Naive B cell (primary cell): ENCODE measurements at places on chromosomes 11 and 22. TPM values are rescaled to one million over a fixed set of nuclear protein-coding genes. Genes with fewer than 3 reads are reported as not detected.

DNA sequence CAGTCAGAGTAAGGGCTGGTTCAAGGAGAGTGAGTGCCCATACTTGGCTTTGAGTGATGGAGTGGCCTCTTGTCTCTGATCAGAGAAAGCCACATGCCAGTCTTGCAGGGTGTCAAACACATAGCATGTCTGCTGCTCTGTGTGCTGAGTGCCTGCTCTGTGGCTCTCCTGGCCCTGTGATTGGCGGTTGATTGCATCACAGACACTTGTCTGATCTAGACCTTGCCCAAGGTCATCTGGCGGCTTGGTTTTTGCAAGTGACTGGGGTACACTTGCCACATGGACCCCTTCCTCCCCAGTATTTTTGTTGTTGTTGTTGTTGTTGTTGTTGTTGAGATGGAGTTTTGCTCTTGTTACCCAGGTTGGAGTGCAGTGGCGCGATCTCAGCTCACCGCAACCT lies 10.3 kb downstream of the OSBP2 start:
- DNase-seq = no peak

DNA sequence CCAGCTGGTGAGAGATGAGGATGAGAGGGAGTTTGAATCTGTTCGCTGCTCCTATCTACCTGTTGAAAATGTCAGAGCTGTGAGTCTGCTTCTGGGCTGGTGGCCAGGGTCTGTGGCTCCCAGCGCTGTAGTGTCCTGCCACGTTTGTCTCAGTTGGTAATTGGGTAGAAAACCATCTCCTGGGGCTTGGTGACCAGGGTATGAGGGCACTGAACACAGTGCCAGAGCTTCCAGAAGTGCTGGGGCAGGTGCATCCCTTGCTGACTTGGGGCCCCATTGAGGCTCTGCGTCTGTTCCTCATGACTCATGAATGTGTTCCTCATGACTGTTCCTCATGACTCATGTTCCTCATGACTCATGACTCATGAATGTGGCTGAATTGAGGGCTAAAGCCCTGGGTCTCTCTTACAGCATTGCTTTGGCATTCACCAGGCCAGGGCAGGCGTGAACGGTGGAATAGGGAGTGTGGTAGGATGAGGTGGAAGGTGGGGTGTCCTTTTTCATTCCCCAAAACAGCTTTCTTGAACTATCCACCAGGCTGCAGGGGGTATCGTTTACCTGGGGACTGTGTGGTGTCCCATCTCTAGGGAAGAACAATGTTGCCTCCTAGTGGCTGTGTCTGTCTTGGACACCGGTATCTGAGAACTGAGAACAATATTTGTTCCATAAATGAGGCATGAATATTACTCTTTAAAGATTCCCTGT lies 139.5 kb downstream of the COMMD9 start:
- no peak for DNase-seq

- no peak for DNase-seq
These were observed 22.1 kb upstream of the SYT7 start for GRCh38 chr11:61602775-61603569.

DNA sequence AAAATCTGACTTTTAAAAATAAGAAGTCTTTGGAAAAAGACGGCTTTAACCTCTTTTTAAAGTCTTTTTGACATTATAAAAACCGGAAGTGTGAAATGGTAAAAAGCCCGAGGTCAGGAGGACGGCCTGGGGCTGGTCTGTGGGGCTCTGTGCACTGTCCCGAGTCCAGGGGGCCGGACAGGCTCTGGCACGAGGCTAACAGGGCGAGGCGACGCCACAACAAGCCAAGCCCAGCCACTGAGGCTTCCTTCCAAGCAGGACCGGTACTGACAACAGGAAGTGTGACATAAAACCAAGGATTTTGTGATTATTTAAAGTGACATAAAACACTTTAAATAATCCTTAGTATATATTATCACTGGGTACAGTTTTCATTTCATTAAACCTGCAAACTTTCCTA lies 39.2 kb downstream of the BRD1 start:
- no peak for DNase-seq

DNA sequence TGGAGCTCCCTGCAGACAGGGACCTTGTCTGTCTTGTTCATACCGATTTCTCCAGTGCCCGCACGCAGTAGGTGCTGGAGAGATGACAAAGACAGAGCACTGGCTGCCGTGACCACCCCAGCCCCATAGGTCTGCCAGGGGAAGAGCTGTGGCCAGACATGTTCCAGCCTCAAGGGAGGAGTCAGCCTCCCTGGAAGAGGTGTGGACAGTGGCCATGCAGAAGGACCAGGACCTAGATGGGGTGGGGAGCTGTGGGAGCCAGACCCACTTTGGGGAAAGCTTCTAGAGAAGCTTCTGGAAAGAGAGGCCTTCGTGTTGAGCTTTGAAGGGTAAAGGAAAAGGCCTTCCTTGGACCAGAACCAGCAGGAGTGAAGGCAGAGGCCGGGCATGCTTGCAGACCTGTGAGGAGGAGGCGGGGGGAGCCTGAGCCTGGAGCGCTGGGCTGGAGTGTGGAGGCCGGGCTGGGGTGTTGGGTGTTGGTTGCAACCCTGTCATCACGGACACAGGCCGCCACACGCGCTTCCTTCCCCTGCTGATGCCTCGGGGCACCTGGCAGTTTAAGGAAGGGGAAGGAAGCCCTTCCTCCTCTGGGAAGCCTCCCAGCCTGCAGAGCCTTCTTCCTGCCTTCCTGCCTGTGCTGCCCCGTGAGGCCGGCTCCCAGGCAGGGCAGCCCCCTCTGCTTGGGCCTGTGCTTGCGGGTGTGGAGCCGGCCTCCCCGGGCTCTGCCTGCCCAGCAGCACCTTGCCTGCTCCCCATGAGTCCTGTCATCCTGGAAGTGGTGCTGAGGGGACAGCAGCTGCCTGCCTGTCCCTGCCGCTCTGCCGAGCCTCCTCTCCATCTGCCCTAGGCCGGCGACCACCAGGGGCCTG lies 12.3 kb downstream of the RELT start:
- no peak for DNase-seq

DNA sequence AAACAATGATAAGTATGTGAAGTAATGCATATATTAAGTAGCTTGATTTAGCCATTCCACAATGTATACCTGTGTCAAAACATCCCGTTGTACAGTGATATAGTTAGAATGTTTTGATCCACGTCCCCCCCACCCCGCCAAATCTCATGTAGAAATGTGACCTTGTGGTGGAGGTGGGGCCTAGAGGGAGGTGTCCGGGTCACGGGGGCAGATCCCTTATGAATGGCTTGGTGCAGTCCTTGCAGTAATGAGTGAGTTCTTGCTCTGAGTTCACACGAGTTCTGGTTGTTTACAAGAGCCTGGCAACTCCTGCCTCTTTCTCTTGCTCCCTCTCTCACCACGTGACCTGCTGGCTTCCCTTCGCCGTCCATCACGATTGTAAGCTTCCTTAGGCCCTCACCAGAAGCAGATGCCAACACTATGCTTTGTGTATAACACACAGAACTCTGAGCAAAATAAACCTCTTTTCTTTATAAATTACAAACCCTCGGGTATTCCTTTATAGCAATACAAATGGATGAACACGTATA lies 41.6 kb downstream of the FANCF start:
- DNase-seq = no peak

- DNase-seq = no peak
These were observed 67.8 kb downstream of the TCF20 start for GRCh38 chr22:42202669-42203068.

DNA sequence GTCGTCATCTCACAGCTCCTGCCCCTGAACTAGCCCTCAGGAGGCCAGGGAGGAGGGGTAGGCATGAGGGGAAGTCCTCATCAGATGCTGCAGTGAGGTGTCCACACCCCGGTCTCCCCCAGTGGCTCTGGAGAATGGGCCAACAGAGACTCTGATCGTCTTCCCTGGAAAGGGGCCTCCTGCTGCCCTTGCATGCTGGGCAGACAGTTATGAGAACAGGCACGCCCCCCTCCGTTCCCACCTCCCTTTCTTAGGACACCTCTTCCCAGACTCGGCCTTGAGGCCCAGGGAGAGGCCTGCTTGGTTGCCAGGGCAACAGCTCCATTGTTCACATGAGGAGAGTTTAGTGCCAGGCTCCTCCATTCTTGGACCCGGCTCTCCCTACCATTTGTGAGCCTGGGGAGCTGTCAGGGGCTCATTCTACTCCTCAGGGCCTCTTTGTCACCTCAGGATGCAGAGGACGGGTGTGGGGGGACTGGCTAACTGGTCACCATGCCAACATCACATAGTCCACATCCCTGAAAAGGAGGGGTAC lies 157.7 kb downstream of the TTC17 start:
- no peak for DNase-seq

- DNase-seq = no peak
These were observed 4.3 kb upstream of the BUD13 start for GRCh38 chr11:116777056-116777455.

The HORMAD2 gene
- not detected for polyA plus RNA-seq

The ROBO4 gene
- polyA plus RNA-seq = not detected

The CDC42EP1 gene
- polyA plus RNA-seq = 0.29 TPM

The OR5D18 gene
- polyA plus RNA-seq = not detected

The PAMR1 gene
- polyA plus RNA-seq = not detected

The SLC17A6 gene
- polyA plus RNA-seq = not detected

The OR52A1 gene
- not detected for polyA plus RNA-seq

The TREH gene
- polyA plus RNA-seq = not detected
